T-helper 9 cell (primary cell): ENCODE measurements at places on chromosomes 13 and 19.
A peak's percentile ranks its signal among the peaks of the same experiment; 100 is the strongest.

- DNase-seq = no peak
Observed at GRCh38 chr19:54107876-54108490, 5.3 kb downstream of the NDUFA3 start.

GRCh38 chr13:41988244-41988643 is 27.3 kb upstream of the VWA8 start:
- no peak for DNase-seq

GRCh38 chr13:99873832-99874430 is 97.6 kb downstream of the ZIC5 start:
- no peak for DNase-seq

DNA sequence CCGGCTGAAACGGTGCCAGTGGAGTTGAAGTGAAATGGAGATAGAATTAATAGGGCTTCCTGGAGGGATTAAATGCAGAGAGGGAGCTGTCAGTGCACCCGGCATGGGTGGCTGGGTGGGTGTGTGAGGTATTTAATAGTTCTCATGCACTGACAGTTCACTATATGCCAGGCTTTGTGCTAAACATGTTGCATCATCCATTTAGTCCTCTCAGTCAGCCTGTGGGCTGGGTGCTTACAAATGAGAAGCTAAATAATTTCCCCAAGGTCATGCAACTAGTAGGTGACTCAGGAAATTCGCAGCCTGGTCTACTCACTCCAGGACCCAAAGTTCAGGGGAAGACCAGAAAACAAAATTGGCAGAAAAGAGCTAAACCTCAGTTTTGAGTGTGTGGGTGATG is 63.5 kb upstream of the SPATA13 start:
- no peak for DNase-seq

DNA sequence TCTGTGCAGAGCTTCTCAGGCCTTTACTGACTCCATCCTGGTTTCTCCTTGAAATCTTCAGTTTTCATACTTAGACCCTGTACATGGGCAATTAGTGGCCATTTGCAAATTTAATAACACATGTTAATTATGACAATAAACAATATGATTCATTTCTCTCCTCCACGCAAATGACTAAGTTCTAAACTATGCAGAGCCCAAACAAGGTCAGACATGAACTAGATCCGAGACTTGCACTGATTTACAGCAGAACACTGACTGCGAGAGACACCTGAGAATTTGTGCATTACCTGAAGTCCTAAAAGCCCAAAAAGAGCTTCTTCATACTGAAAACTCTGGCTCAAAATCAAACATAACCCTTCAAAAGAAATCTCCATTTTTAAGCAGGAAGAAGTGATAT is 521.8 kb downstream of the MYO16 start:
- DNase-seq = no peak

DNA sequence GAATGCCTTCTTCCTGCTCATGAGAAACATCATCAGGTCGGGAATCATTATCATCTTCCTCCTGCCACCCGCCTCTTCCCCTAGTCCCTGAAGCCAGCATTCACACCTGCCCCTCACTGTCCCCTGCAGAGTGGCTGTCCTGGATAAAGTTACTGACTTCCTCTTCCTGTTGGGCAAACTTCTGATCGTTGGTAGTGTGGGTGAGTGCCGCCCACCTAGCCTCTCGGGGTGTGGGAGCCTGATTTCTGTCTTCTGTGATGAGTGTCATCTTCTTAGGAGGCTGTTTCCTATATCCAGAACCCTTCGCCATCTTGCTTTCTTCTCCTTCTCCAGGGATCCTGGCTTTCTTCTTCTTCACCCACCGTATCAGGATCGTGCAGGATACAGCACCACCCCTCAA is 12.5 kb downstream of the SLC44A2 start:
- no peak for DNase-seq

GRCh38 chr13:22812793-22813192 is 368.0 kb upstream of the SGCG start:
- no peak for DNase-seq

DNA sequence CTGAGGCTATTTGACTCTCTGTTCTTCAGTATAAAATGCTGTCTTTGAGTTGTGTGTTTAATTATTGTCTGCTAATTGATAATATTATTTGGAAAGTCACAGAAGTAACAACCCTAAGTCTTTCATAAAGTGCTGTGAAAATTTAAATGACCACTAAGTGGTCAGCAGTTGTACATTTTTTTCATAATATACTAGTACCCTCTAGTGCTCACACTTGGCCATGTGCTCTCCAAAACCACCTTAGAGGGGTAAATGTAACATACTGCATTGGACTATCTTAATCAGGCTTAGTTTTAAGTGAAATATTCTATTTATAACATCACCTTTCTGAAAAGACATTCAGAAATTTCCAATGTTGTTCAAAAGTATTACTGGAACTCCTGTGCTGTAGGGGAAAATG is 745.3 kb downstream of the GPC5 start:
- DNase-seq = no peak

DNA sequence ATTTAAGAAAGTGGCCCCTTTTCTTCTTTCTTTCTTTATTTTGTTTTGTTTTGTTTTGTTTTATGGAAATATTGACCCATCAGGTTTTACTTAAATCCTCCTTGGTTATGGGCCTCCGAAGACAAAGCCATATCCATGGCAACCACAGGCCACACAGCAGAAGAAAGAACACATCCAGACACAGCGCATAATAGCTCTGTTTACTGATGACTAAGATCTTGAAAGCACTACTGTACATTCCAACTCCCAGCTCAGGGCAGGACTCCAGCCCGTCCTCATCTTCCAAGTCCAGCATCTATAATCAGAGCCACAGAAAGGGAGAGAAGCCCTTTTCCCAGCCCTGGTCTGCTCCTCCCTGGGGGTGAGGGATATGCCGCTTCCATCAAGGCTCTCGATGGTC is 84.3 kb downstream of the NUFIP1 start:
- no peak for DNase-seq

DNA sequence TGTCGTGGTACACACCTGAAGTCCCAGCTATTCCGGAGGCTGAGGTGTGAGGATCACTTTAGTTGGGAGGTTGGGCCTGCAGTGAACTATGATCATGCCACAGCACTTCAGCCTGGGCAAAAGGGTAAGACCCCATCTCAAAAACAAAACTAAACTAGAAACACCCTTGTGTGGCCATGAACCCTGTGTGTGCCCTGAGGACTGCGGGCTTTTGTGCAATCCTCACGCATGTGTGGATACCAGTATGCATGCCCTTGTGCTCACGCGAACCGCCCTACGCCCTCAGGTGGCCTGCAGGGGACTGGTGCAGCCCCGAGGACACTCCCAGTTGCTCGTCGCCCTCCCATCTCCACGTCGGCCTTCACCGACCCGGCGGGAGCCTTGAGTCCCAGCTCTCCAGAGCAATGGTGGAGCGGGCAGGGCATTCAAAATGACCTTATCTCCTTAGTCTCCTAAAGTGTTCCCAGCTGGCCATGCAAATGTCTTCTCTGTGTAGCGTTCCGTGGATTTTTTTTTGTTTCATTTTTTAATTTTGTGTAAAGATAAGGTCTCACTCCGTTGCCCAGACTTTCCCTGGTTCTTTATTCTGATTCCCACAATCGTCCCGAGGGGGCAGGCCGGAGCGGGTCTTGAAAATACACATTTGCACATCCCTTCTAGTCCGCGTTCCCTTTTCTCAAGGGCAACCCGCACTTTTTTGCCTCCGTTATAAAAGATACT is 868 bp upstream of the EGLN2 start:
- peak; percentile 54 for DNase-seq

- DNase-seq = no peak
Observed at GRCh38 chr13:100014621-100015020, 33.0 kb downstream of the ZIC2 start.

- no peak for DNase-seq
Observed at GRCh38 chr13:50668691-50669271, 174.7 kb downstream of the DLEU7 start.

GRCh38 chr13:47306991-47307390 is 410.1 kb upstream of the HTR2A start:
- DNase-seq = no peak

GRCh38 chr13:45522571-45522970 is 57.8 kb downstream of the COG3 start:
- no peak for DNase-seq

DNA sequence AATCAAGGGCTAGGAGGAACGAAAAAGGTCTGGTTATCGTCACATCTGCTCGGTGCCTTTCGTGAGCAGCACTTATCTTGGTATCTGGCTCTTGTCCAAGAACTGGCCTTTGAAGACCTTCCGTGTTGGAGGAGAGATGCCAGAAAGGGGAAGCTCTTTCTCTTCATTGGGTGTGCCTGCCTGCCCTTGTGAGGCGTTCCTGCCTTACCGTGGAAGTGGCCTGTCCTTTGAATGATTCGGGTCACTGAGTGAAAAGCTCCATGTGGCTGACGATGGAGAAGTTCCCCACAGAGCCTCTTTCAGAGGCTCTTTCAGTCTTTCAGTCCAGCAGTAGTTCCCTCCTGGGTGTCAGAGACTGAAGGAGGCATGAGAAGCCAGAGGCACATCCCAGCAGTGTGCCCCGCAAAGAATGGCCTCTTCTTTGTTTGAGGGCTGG is 121.5 kb upstream of the SLC10A2 start:
- no peak for DNase-seq

- no peak for DNase-seq
Observed at GRCh38 chr13:30971575-30971974, 39.1 kb downstream of the TEX26 start.

GRCh38 chr13:24927810-24928404 is 163.9 kb downstream of the RNF17 start:
- DNase-seq = no peak

- DNase-seq = no peak
Observed at GRCh38 chr13:39485314-39485700, 117.7 kb downstream of the LHFPL6 start.

GRCh38 chr13:64305246-64305645 is 2889.6 kb upstream of the PCDH20 start:
- DNase-seq = no peak

DNA sequence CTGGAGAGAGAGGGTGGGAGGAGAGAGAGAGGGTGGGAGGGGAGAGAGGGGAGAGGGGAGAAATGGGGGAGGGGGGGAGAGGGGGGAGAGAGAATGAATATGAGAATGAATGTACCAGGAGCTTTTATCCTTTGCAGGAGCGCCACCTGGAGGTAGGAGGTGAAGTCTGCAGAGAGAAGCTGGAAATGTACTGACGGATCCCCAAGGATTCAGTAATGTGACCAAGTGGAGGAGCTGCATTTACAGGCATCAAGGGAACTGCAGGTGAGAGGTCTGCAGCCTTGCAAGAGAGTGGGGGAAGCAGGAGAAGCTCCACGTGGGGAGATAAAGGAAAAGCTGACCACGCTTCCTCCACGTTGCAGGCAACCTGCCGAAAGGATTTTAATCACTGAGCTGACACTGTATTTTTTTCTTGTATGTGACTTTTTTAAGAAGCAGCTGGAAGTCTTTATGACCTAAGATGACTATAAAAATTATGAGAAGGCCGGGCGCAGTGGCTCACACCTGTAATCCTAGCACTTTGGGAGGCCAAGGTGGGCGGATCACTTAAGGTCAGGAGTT is 33.7 kb downstream of the VSTM1 start:
- peak; percentile 52 for DNase-seq

GRCh38 chr13:30648522-30649012 is 30.8 kb downstream of the USPL1 start:
- DNase-seq = no peak

DNA sequence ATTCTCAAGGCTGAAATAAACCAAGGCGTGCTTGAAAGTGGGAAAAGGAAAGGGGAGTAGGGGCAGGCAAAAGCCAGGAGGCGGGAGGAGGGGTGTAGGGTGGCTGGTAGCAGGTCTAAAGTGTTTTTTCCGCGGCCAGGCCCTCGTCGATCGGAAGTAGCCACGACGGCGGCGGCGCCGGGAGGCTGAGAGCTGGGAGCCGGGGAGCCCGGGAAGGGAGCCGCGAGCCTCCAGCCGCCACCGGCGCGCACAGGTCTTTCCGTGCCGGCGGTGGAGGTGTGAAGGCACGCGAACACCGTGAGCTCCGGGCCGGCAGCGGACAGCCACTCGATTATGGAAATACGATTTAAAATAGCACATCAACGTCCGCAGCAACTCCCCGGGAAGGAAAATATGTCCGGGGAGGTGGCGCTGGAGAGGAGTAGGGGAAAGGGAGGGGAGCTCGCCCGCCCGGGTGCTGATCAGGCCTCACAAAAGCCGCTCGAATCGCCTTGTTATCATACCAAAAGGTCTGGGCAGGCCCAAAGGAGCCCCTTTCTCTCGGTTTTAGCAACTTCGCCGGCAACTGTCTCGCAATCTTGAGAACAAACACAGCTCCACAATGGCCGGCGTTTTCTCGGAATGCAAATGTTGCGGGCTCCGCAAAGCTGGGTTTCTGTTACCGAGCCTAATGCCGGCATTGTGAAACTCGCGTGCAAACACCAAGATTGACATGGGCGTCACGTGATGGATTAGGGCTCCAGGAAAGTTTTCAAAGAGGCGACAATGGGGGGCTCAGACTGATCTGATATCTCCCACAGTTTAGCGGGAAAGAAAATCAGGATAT is 2.9 kb upstream of the PCDH8 start:
- DNase-seq = no peak

- DNase-seq = no peak
Observed at GRCh38 chr13:113184568-113185440, 23.7 kb downstream of the PCID2 start.

GRCh38 chr13:41182231-41182630 is 12.1 kb downstream of the KBTBD7 start:
- DNase-seq = no peak

- DNase-seq = peak; percentile 40
Observed at GRCh38 chr19:6481541-6482342, at the start of gene DENND1C. DENND1C (minus strand) TSS chr19:6481787; CDS start chr19:6481695, 92 bp downstream.

GRCh38 chr19:3207461-3208242 is 16.8 kb upstream of the CELF5 start:
- DNase-seq = no peak

GRCh38 chr19:55467236-55468053 is 2.9 kb upstream of the C19orf85 start:
- peak; percentile 77 for DNase-seq

DNA sequence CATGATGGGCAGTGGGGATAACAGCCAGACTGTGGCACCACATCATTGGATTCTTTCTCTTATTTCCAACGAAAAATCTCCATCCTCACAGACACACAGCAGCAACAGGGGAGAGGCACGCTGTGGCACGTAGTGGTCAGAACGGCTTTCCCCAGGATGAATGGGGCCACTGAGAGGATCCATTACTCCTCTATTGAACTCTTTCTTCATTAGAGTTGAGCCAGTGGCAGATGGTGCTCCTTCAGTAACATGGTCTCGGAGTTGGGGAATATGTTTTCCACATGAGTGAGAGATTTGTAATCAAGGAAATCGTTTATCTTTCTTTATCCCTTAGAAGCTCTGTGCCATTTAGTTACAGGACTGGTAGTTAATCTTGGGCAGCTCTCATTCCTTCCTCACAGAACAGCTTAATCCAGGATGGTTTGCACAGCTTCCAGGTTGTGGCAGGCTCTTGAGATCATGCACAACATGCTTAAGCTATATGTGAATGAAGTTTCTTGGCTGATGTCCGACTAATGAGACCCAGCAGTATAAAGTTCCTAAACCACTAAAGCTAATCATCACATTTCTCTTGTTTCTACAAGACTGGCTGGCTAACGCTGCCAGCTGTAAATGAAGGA is 180.5 kb upstream of the SLC10A2 start:
- DNase-seq = no peak

- DNase-seq = no peak
Observed at GRCh38 chr13:96492766-96493165, 402.9 kb downstream of the HS6ST3 start.

GRCh38 chr19:13637664-13638063 is 126.7 kb upstream of the MRI1 start:
- DNase-seq = no peak

GRCh38 chr13:39821977-39822376 is 166.5 kb downstream of the COG6 start:
- DNase-seq = no peak

GRCh38 chr13:97559981-97560380 is 126.0 kb downstream of the RAP2A start:
- DNase-seq = no peak

GRCh38 chr19:9937001-9937411 is 691 bp upstream of the OLFM2 start:
- DNase-seq = no peak
